ENCODE measurements at places on chromosomes 3 and 15. TPM values are rescaled to one million over a fixed set of nuclear protein-coding genes. Genes with fewer than 3 reads are reported as not detected.

Gene SLC12A8
- 2.5 TPM for total RNA-seq

- no peak for DNase-seq
- H3K4me1 ChIP-seq = peaks cover 19% of the 10 kb centered on the region
- no peaks in the 10 kb centered on the region for H3K27me3 ChIP-seq
- peak overlapping the region; percentile 66 for H3K27ac ChIP-seq
These were observed 4.9 kb upstream of the MAGEF1 start for GRCh38 chr3:184716622-184717398.

DNA sequence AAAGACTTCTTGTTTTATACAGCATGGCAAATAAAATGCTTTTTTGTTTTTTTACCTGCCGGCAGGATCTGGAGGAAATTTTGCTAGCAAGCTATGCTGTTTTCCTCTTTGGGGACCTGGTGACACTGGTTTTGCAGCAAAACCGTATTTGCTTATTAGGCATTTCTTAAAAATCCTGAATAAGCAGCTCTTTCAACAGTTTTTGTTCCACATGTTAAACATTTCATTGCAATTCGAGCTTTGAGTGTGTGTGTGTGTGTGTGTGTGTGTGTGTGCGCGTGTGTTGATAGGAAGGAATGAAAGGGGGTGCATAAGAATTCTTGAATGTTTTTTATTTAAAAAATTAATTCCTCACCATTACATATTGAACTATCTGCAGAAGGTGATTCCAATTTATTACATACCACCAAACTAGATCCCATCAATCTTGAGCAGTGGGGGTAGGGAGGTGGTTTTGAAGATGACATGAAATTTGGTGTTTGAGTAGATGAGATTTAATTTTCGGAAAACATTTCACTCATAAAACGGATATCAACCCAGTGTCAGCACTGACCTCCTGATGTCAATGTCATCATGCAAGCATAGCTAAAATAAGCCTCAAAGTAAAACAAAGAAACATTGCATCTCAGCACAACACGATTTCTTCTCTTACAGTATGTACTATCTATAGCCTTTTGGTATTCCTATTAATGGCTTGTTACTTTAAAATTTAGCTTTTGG, 17.3 kb downstream of the ZBTB38 start:
- DNase-seq = no peak
- peak overlapping the region; percentile 19 for H3K4me3 ChIP-seq
- peak overlapping the region; percentile 78 for H3K27ac ChIP-seq
- H3K27me3 ChIP-seq = no peaks in the 10 kb centered on the region

DNA sequence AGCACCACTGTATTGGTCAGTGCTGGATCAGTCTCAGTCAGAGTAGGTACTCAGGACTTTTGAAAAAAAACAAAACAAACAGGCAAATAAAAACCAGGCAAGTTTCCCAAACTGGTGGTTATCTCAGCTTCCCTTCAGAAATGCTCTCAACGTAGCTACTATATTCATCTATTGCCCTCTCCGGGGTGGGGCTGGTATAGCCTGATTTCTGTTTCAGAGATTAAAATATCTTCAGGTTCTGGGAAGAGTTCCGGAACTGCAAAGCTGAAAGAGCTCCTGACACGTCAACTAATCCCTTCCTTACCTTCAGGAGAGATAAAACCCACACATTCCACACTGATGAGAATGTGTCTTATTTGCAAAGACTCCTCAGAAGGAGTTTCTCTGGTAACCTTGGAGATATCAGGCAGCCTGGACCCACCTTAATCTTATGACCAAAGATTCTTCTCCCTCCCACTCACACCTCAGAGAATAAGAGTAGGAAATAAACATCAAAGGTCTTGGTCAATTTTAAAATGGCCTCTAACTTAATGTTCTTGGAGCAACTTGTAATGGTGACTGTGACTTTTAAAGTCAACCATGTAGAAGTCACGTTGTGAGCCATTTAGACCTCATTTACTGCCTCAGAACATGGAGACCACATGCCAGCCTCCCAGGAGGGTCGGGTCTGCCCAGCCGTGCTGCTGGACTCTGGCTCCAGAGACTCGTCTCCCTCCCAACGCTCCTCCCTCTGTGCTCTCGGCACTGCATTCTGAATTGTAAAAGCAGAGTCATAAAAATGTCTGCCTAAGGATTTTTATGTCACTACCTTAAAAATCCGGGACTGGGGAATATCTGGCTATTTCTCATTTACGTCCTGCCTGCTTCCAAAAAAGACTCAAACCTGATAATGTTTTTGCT, 53.8 kb downstream of the CDCP1 start:
- H3K36me3 ChIP-seq = peaks cover 35% of the 10 kb centered on the region
- H3K4me3 ChIP-seq = no peak overlapping the region
- H3K27me3 ChIP-seq = no peaks in the 10 kb centered on the region

DNA sequence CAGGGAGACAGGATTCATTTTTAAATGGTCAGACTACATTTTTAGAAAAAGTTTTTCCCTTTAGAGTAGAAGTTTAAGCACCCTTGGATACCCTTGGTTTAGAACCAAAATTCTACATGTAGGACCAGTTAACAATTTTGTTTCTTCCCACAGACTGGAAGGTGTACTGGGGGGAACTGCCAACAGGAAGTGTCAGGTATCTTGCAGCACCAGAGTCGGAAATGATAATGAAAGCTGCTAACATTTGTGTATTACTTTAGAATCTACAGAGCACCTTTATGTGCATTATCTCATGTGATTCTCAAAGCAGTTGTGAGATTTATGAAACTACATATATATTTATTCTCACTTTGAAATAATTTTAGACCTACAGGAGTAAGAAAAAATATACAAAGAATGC, 21.5 kb downstream of the SPRED1 start:
- no peak overlapping the region for H3K4me3 ChIP-seq
- H3K27me3 ChIP-seq = no peaks in the 10 kb centered on the region
- H3K4me1 ChIP-seq = peaks cover 12% of the 10 kb centered on the region
- DNase-seq = no peak
- H3K36me3 ChIP-seq = no peaks in the 10 kb centered on the region
- H3K27ac ChIP-seq = no peak overlapping the region

GRCh38 chr15:98063871-98064270, 103.4 kb downstream of the ARRDC4 start:
- DNase-seq = no peak
- H3K27me3 ChIP-seq = no peaks in the 10 kb centered on the region
- H3K4me1 ChIP-seq = peaks cover 9% of the 10 kb centered on the region
- H3K27ac ChIP-seq = no peak overlapping the region
- no peak overlapping the region for H3K4me3 ChIP-seq

GRCh38 chr3:67094774-67095173, 96.7 kb downstream of the KBTBD8 start:
- H3K27me3 ChIP-seq = no peaks in the 10 kb centered on the region
- H3K4me1 ChIP-seq = no peaks in the 10 kb centered on the region
- H3K27ac ChIP-seq = no peak overlapping the region

Gene TMEM212
- total RNA-seq = not detected

GRCh38 chr15:66824424-66824823, 122.4 kb downstream of the SMAD6 start:
- H3K27ac ChIP-seq = no peak overlapping the region
- H3K4me3 ChIP-seq = no peak overlapping the region
- peak; percentile 24 for DNase-seq

DNA sequence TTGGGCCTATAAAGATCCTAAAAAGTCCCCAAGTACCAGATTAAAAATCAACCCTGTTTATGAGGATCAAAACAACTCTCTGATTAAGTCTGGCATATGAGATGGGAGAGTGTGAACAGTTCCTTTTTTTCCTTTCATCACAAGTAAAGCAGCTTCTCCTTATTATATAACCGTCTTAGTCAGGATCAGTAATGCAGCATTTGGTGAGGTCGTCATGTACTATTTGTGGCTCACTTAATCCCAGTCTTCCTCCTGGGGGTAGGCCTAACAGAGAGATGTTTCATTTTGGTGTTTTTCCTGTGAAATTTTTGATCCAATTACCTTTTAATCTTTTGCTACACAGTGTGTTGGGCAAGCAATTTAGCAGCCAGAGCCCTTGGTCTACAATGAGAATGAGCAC, 333.1 kb upstream of the KCNMB2 start:
- H3K4me1 ChIP-seq = peaks cover 13% of the 10 kb centered on the region
- DNase-seq = no peak
- H3K27ac ChIP-seq = no peak overlapping the region
- H3K27me3 ChIP-seq = no peaks in the 10 kb centered on the region
- H3K4me3 ChIP-seq = no peak overlapping the region
- no peaks in the 10 kb centered on the region for H3K36me3 ChIP-seq

DNA sequence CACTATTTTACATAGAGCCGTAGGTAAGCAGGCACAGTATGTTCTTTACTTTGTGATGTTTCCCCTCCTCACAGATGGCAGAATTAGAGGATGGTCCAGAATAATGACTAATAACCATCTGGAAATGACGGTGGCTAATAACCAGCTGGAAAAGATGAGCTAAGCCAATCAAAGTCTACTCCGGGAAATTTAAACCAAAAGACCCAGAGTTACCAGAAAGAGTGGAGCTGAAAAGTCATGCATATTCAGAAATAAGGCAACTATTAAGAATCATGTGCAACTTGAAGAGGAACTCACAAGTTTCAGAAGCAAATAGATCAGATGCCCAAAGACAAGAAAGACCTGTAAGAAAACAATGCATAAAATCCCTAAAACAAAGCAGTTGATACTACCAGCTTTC, 33.6 kb downstream of the DMXL2 start:
- H3K4me3 ChIP-seq = no peak overlapping the region
- H3K4me1 ChIP-seq = no peaks in the 10 kb centered on the region
- H3K27ac ChIP-seq = no peak overlapping the region
- H3K27me3 ChIP-seq = no peaks in the 10 kb centered on the region
- H3K36me3 ChIP-seq = no peaks in the 10 kb centered on the region

DNA sequence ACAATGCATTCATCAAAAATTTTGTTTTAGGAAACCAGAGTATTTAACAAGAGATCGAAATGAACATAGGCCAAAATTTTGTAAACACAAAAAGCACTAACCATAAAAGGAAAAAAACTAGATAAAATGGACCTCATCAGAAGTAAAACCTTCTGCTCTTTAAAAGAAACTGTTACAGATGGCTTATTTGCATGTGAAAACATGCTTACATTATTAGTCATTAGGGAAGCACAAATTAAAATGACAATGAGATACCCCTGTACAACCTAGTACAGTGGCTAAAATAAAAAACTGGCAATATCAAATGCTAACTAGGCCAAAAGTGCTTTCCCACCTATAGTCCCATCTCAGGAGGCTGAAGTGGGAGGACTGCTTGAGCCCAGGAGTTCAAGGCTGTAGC, 19.3 kb downstream of the UBR1 start:
- no peak overlapping the region for H3K27ac ChIP-seq
- DNase-seq = no peak
- H3K4me3 ChIP-seq = no peak overlapping the region
- H3K36me3 ChIP-seq = peaks cover 31% of the 10 kb centered on the region
- H3K27me3 ChIP-seq = no peaks in the 10 kb centered on the region
- H3K4me1 ChIP-seq = no peaks in the 10 kb centered on the region

Gene ZNF80
- not detected for total RNA-seq

Gene MITF
- total RNA-seq = 35.3 TPM

GRCh38 chr3:125000661-125001060, 55.1 kb downstream of the HEG1 start:
- no peak overlapping the region for H3K27ac ChIP-seq
- DNase-seq = no peak

Gene TEX9
- total RNA-seq = 6.5 TPM

- DNase-seq = no peak
- H3K27me3 ChIP-seq = no peaks in the 10 kb centered on the region
- no peak overlapping the region for H3K4me3 ChIP-seq
- H3K27ac ChIP-seq = no peak overlapping the region
- H3K36me3 ChIP-seq = no peaks in the 10 kb centered on the region
These were observed 30.2 kb upstream of the FURIN start for GRCh38 chr15:90838139-90838538.

GRCh38 chr3:185649414-185649813, 63.3 kb downstream of the SENP2 start:
- peaks cover 16% of the 10 kb centered on the region for H3K36me3 ChIP-seq
- H3K4me1 ChIP-seq = no peaks in the 10 kb centered on the region
- no peak for DNase-seq
- no peaks in the 10 kb centered on the region for H3K27me3 ChIP-seq

DNA sequence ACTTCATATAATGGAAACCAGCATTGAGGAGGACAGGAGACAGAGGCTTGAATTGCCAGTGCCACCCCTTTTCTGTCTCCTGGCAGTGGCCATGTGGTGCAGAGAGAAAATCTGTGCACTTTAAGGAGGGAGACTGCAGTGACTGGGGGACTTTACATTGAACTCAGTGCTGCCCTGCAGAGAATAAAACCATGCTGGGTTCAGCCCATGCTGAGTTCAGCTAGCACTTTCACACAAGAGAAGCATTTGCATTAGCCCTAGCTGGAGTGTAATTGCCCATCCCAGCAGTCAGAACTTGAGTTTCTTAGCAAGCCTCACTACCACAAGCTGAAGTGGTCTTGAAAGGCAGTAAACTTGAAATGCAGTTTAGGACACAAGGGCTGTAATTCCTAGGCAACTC, 677.5 kb downstream of the ZPLD1 start:
- no peak overlapping the region for H3K27ac ChIP-seq
- H3K27me3 ChIP-seq = no peaks in the 10 kb centered on the region
- no peaks in the 10 kb centered on the region for H3K4me1 ChIP-seq
- H3K36me3 ChIP-seq = no peaks in the 10 kb centered on the region
- no peak overlapping the region for H3K4me3 ChIP-seq

GRCh38 chr3:131387796-131388489, 6.4 kb downstream of the NUDT16 start:
- H3K27ac ChIP-seq = peak overlapping the region; percentile 82
- DNase-seq = no peak
- H3K4me1 ChIP-seq = peaks cover 30% of the 10 kb centered on the region
- peaks cover 13% of the 10 kb centered on the region for H3K36me3 ChIP-seq
- no peak overlapping the region for H3K4me3 ChIP-seq
- H3K27me3 ChIP-seq = no peaks in the 10 kb centered on the region

Gene ITIH1
- total RNA-seq = not detected

GRCh38 chr15:25022233-25022632, 67.4 kb downstream of the SNRPN start:
- no peak overlapping the region for H3K27ac ChIP-seq
- H3K4me3 ChIP-seq = no peak overlapping the region
- no peaks in the 10 kb centered on the region for H3K4me1 ChIP-seq
- DNase-seq = no peak
- peaks cover 5% of the 10 kb centered on the region for H3K36me3 ChIP-seq

Gene ARHGEF26
- 39.5 TPM for total RNA-seq

GRCh38 chr15:101368861-101369642, 74.0 kb upstream of the SNRPA1 start:
- DNase-seq = peak; percentile 33
- peaks cover 11% of the 10 kb centered on the region for H3K4me1 ChIP-seq
- no peaks in the 10 kb centered on the region for H3K27me3 ChIP-seq
- H3K36me3 ChIP-seq = no peaks in the 10 kb centered on the region
- H3K27ac ChIP-seq = no peak overlapping the region
- H3K4me3 ChIP-seq = no peak overlapping the region

Gene TMPRSS7
- total RNA-seq = 0.40 TPM

Gene SCN5A
- 1.0 TPM for total RNA-seq

DNA sequence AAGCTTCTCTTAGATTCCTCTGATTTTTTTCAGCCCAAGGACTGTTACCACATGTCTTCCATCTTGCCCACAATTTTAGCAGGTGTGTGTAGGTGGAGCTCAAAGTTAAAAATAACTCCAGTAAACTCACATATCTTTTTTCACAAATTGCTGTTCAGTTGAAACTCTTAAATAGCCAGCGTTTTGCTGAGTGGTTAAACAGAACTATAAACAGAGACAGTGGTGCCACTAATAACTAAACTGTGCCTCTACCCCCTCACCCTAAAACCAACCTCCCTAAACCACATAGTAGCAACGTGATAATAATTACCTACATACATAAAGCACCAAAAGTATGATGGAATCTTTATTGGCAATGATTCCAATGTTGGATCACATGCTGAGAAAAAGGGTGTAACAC, 525.1 kb downstream of the PDCD6IP start:
- H3K4me3 ChIP-seq = no peak overlapping the region
- H3K36me3 ChIP-seq = no peaks in the 10 kb centered on the region
- no peak for DNase-seq
- no peaks in the 10 kb centered on the region for H3K4me1 ChIP-seq

Gene HESX1
- 0.89 TPM for total RNA-seq

Gene LIPH
- total RNA-seq = 12.9 TPM
